ENCODE measurements at places on chromosomes 2 and 18. TPM values are rescaled to one million over a fixed set of nuclear protein-coding genes. Genes with fewer than 3 reads are reported as not detected.

Gene PIEZO2
- total RNA-seq, result not detected

GRCh38 chr2:46086578-46087070, 210.6 kb upstream of the EPAS1 start:
- no peak for DNase-seq

Gene BMP10
- total RNA-seq, result not detected

DNA sequence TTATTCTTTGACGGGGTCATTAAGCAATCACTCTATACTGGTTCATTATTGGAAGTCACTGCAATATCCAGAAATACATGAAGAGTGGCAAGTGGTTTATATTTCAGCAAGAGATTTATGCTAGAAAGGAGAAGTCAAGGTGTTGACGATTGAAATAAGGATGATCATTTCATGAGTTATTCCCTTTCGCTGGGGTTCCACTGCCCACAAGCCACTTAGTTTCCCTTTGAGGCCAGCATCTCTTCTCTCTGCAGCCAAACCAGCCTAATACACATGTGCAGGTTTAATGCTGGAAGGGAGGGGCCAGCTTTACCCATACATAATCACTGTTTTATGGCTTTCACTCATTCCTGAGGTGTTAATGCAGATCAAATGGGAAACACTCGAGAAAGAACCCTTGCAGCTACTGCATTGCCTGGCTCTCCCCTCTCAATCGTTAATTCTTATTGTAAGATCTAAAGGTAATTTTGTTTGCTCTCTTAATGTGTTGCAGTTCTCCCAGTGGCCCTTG, 108.4 kb downstream of the MEIS1 start:
- DNase-seq, result no peak

Gene CHST9
- not detected for total RNA-seq

GRCh38 chr2:138504546-138505235, 3.1 kb downstream of the SPOPL start:
- no peak for DNase-seq

Gene SULT1C2
- 0.71 TPM for total RNA-seq

- DNase-seq, result peak; percentile 61
Observed at GRCh38 chr2:239756790-239757760, 268.1 kb downstream of the NDUFA10 start.

Gene TWIST2
- 33.3 TPM for total RNA-seq

GRCh38 chr18:66900837-66901236, 296.9 kb upstream of the CDH19 start:
- DNase-seq, result no peak

Data from G401 (cell line).